ENCODE measurements at places on chromosomes 16 and 17. TPM values are rescaled to one million over a fixed set of nuclear protein-coding genes. Genes with fewer than 3 reads are reported as not detected.

Gene CACNA1H
- total RNA-seq = 14.7 TPM

Gene CD79B
- 6.0 TPM for total RNA-seq

DNA sequence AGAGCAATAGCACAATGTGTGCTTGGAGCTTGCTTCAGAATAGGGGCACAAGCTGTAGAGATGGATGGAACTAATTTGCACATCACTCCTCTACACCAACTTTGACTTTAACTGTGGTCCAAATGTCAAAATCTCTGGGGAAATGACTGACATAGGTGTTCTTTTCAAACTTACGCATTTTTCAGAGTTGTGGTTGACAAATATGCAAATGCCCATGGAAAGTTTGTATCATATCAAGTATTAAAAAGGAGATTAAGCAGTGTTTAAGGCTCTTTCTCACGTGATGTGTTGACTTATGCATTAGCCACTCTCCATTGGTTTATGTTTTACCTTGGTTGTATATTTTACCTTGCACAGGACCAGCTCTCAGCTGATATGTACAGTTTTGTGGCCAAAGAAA is 77.1 kb downstream of the ELAC2 start:
- H3K4me3 ChIP-seq = no peak overlapping the region
- no peaks in the 10 kb centered on the region for H3K36me3 ChIP-seq
- no peaks in the 10 kb centered on the region for H3K4me1 ChIP-seq
- DNase-seq = no peak
- no peaks in the 10 kb centered on the region for H3K27me3 ChIP-seq

GRCh38 chr17:7589204-7589868 is 558 bp downstream of the SOX15 start:
- H3K27me3 ChIP-seq = no peaks in the 10 kb centered on the region
- peak overlapping the region; percentile 75 for H3K4me3 ChIP-seq
- peaks cover 30% of the 10 kb centered on the region for H3K36me3 ChIP-seq
- no peak for DNase-seq
- H3K4me1 ChIP-seq = peaks cover 26% of the 10 kb centered on the region

DNA sequence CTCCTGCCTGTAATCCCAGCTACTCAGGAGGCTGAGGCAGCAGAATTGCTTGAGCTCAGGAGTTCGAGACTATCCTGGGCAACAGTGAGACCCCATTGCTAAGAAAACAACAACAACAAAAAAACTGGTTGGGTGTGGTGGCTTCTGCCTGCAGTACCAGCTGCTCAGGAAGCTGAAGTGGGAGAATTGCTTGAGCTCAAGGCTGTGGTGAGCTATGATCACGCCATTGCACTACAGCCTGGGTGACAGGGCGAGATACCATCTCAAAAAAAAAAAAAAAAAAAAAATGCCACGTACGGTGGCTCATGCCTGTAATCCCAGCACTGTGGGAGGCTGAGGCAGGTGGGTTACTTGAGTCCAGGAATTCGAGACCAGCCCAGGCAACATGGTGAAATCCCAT is 34.1 kb downstream of the NME2 start:
- H3K36me3 ChIP-seq = peaks cover 58% of the 10 kb centered on the region
- no peak for DNase-seq
- no peak overlapping the region for H3K27ac ChIP-seq
- no peaks in the 10 kb centered on the region for H3K4me1 ChIP-seq
- H3K4me3 ChIP-seq = no peak overlapping the region

GRCh38 chr16:55501549-55502322 is 7.1 kb upstream of the LPCAT2 start:
- peaks cover 21% of the 10 kb centered on the region for H3K36me3 ChIP-seq
- no peak overlapping the region for H3K4me3 ChIP-seq
- no peak for DNase-seq
- H3K4me1 ChIP-seq = peaks cover 43% of the 10 kb centered on the region

Measured in thoracic aorta (tissue), 2 donors.